ENCODE measurements at places on chromosomes 11 and 22.

- DNase-seq, result no peak
Observed at GRCh38 chr11:125084761-125085231, 21.7 kb downstream of the SLC37A2 start.

- no peak for DNase-seq
Observed at GRCh38 chr11:11380340-11380739, 27.3 kb upstream of the CSNK2A3 start.

DNA sequence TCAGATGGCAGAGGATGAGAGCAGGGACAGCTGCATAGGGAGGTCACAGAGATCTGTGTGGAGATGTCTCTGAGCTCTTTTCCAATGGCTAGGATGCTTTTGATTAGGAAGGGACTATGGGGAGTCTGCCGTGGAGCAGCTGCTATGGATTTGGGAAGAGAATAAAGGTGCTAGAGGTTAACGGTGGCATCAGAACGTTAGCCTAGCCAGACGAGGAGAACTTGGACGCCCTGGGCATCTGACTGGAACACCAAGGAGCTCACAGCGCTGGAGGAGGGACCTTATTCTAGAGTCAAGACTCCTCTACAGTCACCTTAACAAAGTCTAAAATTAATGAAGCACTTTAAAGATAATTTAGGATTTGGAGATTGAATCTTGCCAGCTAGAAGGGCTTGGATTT lies 157.2 kb upstream of the B3GAT1 start:
- DNase-seq, result no peak

DNA sequence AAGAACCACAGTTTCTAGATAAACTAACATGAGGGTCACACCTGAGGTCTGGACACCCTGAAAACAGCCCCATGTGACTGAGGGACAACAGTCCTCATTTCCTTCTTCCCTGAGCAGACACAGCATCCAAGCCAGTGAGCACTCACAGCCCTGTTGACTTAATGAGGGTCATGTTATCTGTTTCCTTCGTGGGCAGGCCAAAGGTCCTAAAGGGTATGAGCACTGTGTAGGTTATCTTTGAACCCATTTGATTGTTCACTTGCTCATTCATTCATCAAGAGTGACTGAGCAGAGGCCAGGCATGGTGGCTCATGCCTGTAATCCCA lies 170.7 kb upstream of the B3GAT1 start:
- no peak for DNase-seq

- no peak for DNase-seq
Observed at GRCh38 chr11:108654994-108655631, 9.8 kb upstream of the DDX10 start.

- DNase-seq, result no peak
Observed at GRCh38 chr11:73048446-73048845, 93.7 kb downstream of the FCHSD2 start.

- DNase-seq, result no peak
Observed at GRCh38 chr11:47302853-47303252, 32.9 kb downstream of the MADD start.

GRCh38 chr11:103659743-103660142 lies 376.7 kb upstream of the DDI1 start:
- DNase-seq, result no peak

DNA sequence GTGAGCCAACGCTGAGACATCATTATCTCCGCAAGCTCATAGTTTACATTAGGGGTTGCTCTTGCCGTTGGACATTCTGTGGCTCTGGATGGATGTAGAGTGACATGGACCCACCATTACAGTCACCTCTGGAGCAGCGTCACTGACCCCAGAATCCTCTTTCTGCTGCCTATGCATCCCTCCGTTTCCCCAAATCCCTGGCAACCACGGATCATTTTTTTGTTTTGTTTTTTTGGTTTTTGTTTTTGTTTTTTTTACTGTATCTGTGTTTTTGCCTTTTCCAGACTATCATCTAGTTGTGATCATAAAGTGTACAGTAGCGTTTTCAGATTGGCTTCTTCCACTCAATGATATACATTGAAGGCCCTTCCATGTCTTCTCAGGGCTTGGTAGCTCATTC lies 4.0 kb downstream of the PARVB start:
- DNase-seq, result no peak

GRCh38 chr11:57316017-57316416 lies 8.7 kb downstream of the TNKS1BP1 start:
- no peak for DNase-seq
